ENCODE measurements at places on chromosomes 1 and 21.
A peak's percentile ranks its signal among the peaks of the same experiment; 100 is the strongest.

- DNase-seq = no peak
These were observed 14.5 kb downstream of the RGS4 start for GRCh38 chr1:163083690-163084089.

- no peak for DNase-seq
These were observed 428.7 kb downstream of the PLPP3 start for GRCh38 chr1:56150441-56151215.

- no peak for DNase-seq
These were observed 130.8 kb upstream of the SGIP1 start for GRCh38 chr1:66403007-66403731.

DNA sequence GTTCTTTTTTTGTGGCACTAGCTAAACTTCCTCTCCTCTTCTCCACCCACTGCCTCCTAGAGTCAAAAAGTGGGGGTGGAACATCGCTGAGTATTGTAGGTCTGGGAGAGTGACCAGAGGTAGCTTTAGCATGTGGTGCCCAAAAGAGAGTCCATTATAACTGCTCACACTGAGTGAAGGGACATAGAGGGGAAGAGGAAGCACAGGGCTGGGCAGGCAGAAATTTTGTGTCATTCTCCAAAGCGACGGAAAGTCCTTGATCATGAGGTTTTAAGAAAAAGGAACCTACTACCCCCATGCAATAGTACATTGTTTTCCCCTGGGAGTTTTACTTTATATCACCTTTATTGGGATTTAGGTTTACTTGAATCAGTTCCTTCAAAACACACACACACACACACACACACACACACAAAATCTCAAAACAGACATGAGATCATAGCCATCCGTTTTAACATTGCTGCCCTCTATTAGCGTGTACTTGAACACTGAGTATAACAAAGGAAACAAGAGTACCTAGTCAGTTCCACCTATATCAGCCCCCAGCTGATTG, 4.1 kb downstream of the CD84 start:
- no peak for DNase-seq

GRCh38 chr1:66682106-66682505, 70.2 kb upstream of the DYNLT5 start:
- DNase-seq = no peak

DNA sequence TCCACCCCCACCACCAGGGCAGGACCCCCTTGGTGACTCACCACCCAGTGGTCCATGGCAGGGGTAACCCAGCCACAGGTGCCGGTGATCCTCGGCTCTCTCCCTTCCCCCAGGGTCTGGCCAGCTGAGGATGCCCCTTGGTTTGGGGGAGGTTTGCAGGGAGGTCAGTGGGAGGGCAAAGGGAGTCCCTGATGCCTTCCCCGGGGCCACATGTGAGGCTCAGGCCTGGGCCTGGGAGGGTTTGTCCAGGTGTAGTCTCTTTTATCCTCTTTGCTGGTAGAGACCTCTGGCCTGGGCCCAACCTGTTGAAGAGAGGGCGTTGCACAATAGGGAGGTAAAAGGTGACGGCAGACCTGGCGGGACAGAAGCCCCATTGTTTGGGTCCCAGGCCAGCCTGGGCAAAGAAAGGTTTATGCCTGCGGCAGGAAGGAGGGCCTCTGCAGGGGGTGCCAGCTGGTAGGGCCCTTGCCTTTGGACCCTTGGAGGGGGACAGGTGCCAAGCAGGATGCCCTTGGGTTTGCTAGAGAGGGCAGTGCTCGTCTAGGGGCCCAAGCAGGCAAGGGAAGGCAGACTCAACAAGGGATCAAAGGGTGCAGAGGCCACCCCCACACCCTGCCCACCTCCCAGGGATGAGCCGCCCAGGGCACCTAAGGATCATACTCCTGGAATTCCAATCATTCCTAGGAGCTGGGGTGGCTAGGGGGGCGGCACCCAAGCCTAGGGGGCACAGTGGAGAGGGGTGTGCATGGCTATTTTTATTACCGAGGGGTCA, 760 bp upstream of the TINAGL1 start:
- no peak for DNase-seq

GRCh38 chr1:163758977-163759670, 437.4 kb downstream of the NUF2 start:
- DNase-seq = no peak

GRCh38 chr1:47332779-47333577, 612 bp upstream of the CMPK1 start:
- DNase-seq = no peak

DNA sequence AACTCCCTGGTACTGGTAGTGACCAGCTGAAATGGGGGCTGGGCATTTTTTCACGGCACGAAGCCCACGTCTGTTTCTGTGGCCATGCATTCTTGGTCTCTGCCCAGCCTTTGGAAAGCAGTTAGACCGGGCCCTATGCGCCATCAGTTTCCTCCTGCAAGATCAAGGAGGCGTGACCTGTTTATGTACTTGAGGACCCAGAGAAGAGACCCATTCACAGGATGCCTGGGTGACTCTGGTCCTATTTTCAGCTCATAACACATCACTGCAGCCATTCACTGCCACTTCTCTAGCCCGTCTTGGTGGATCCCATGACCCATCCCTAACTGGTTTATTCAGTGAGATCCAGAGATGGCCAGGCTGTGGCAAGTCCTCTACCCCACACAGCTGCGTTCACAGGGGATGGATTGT, 70.4 kb downstream of the SPSB1 start:
- DNase-seq = no peak

GRCh38 chr1:86914998-86915736, 732 bp downstream of the HS2ST1 start:
- DNase-seq = peak; percentile 35

- DNase-seq = no peak
These were observed 6.4 kb upstream of the LORICRIN start for GRCh38 chr1:153253076-153253475.

- DNase-seq = no peak
These were observed 8.5 kb upstream of the MTMR11 start for GRCh38 chr1:149945206-149945605.

DNA sequence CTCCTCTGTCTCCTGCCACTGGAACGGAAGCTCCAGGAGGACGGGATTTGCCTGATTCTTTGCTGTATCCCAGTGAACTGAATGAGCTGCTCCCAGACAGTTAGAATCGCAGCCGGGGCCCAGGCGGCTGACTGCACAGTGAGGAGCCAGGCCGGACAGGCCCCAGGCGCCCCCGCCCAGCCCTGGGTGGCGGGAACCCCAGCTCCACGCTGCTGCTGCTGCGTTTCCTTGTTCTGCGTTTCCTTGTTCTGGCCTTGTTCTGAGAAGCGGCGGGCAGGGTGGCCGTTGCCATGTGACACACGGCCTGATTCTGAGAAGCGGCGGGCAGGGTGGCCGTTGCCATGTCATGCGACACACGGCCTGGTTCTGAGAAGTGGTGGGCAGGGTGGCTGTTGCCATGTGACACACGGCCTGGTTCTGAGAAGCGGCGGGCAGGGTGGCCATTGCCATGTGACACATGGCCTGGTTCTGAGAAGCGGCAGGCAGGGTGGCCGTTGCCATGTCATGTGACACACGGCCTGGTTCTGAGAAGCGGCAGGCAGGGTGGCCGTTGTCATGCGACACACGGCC, 56.2 kb downstream of the SLC37A1 start:
- no peak for DNase-seq

Measured in fibroblast of skin of scalp (primary cell).